ENCODE measurements at places on chromosomes 13 and 19. TPM values are rescaled to one million over a fixed set of nuclear protein-coding genes. Genes with fewer than 3 reads are reported as not detected.

The DLEU7 gene
- total RNA-seq, result not detected

The SBK3 gene
- total RNA-seq, result 0.74 TPM

The ALOX5AP gene
- total RNA-seq, result 0.34 TPM

The MBD3L2 gene
- not detected for total RNA-seq

The SHANK1 gene
- 0.09 TPM for total RNA-seq

The PROZ gene
- 0.17 TPM for total RNA-seq

The KCNC3 gene
- total RNA-seq, result 0.51 TPM

The NPHS1 gene
- not detected for total RNA-seq

The ATP4A gene
- total RNA-seq, result not detected

The FAM124A gene
- total RNA-seq, result 9.7 TPM

The LYL1 gene
- 55.0 TPM for total RNA-seq

The IGFL2 gene
- total RNA-seq, result not detected

The TLE6 gene
- total RNA-seq, result 2.7 TPM

The DCLK1 gene
- 38.1 TPM for total RNA-seq

The NRTN gene
- 0.85 TPM for total RNA-seq

The ZNF497 gene
- total RNA-seq, result 1.3 TPM

The HCN2 gene
- 0.70 TPM for total RNA-seq

The PGLYRP1 gene
- not detected for total RNA-seq

All from dermis blood vessel endothelial cell (primary cell).